ENCODE measurements at places on chromosomes 7 and 10.
A peak's percentile ranks its signal among the peaks of the same experiment; 100 is the strongest.

DNA sequence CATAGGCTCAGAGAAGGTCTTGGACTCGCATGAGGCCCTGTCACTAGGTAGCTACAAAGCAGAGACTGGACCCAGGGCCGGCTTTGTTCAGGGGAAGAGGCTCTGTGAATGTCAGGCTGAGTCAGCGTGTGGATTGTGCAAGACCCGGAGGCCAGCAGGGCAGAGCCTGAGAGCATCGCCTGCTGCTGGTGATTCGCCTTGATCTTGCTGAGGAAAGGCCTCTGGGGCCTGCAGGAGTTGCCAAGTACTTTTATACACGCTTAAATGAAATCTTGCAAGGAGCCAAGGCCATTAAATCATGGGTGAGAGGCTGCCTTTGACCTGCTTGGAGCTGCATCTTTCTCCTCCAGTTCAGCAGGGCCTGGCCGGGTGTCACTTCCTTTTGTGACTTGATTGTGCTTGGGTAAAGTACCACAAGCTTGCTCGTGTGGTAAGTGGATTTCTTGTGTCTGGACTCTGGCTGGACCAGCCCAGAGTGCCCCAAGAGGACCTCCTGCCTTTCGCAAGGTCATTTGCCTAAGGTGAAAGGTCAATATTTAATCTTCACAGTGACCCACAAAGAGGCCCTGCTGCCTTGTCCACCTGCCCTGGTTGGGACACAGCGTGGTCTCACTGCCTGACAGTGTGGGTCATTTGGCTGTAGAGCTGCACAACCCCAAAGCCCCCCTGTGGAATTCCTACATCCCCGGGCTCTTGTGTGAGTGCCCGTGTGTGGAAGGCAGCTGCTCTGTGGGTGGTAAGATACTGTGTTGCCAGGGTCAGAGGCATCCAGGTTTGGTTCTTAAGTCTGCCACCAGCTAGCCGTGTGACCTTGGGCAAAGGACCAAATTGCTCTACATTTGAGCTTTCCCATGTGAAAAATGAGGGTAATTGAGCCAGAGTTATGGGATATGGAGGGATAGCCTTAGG, 38.6 kb upstream of the SH2D4B start:
- peak; percentile 97 for DNase-seq

DNA sequence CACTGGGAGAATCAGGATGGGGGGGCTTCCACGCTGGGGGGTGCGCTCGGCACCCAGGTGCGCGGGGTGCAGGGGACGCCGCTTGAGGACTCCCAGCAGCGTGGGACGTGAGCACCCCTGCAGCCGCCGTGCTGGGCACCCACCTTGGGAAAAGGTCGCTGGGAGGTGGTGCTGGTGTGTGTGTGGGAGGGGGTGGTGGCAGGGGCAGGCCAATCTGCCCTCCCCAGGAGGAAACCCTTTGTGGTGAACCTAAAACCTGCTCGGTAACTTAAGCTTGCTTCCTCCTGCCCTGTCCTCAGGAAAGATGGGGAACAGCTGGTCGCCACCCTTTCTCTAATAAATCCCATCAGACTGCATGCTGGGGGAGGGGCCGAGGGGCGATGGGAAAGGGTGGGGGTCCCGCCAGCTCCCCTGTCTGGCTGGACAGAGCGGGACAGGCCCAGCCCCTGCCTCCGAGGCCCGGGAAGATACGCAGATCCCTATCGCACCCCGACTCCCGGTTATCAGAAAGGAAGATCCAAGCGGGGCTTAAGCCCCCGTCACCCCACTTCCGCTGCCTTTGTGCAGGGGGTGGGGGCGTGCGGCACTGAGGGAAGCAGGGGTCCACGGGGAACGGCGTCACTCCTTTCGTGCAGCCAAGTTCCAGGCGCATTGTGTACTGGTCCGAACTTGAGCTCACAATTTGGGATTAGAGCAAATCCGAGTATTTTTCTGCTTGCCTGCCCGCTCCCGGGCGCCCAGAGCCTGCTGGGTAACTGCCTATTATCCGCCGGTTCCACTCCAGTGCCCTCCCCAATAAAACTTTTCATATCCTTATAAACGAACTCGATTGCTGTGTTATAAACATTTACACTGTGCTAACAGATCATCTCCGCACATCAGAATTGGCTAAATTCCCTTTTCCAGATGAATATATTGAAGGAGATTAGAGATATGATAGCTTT, 64.6 kb downstream of the UNCX start:
- DNase-seq = no peak

DNA sequence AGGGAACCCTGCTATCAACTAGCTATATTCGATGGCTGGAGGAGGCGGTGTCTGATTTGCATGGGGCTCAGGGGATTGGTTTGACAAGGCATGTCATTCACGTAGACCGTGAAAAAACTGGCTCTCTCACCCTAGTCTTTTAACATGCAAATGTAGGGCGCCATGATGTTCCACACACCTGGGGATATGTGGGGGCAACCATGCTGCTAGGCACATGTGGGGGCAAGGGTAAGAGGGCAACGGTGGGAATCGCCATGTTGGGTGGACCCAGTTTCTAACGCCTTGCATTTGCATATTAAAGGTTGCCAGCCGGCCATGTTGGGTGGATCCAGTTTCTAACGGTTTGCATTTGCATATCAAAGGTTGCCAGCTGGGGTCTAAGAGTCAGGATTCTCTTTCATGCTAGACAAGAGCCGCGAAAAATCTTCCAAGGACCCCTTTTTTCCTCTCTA, 419.2 kb upstream of the NFE2L3 start:
- DNase-seq = no peak

DNA sequence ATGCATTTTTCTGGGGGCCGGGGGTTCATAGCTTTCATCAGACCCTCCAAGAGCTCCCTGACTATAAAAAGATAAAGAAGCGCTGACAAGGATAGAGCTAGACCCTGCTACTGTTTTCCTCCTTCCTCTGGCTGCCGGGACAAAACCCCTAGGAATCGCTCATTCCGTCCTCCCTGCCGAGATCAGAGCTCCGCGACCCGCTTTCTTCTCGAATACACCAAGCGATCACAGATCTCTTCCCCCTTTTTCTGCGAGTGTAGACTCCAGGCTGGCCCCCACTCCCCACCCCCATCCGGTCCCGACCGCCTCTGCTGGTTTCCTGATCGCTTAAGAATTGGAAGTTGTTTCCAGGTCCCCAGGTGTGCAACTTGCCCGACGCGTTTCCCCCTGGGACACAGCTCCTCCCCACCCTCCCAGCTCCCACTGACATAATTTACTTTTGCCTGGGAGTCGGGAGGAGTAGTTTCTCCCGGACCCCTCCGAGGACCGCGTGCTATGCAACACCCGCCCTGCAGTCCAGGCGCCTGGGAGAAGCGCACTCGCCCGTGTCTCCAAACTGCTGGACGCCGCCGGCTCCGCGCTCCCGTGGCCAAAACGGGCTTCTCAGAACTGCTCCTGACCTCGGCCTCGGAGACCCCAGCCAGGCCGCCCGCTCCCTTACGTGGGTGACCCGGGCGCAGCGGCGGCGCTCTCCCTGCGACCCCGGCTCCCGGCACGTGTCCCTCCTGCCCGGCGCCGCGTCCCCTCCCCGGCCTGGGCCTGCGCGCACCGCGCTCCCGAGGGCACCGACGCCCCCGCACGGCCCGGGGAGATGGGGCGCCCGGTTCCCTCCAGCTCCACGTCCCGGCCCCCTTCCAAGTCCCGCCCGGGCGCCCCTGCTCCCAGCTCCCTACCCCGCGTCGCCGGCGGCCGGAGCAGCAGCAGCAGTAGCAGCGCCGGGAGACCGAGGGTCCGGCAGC, 552 bp downstream of the IL15RA start:
- no peak for DNase-seq
